CD4-positive, alpha-beta T cell treated with Interleukin-2 at 100 ng/mL for 4 hours (primary cell): ENCODE measurements at places on chromosomes 5 and 9.

- DNase-seq = no peak
Observed at GRCh38 chr5:134409321-134409720, 2.4 kb downstream of the CDKN2AIPNL start.

GRCh38 chr5:122442938-122443337, 130.9 kb downstream of the SNCAIP start:
- DNase-seq = no peak

DNA sequence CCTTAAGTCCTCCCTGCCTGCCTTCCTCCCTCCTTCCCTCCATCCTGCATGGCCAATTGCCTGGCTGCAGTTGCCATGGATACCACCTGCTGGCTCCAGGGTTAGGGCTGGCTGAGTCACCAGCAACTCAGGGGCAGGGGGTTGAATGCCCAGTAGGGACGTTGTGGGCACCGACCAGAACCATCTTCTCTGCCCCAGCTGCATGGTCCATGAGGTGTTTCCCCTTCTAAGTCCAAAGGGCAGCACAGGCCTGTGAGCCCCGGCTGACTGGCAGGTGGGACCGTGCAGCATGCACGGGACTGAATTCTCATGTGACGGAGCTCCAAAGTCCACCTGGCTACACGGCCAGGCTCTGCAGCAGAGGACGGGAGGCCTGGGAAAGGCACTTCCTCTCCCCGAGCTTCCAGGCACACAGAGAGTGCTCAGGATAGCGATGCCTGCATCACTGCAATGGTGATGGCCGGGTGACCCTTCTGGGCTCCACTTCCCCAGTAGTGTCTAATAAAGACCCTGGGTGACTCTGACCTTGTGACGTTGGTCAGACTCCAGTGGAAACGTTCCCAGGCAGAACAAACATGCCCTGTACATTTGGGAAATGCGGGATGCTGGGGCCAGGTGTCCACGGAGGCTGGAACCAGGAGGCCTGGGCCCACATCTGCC, 5.7 kb downstream of the ASS1 start:
- no peak for DNase-seq

GRCh38 chr5:38651806-38652205, 95.4 kb upstream of the LIFR start:
- DNase-seq = no peak

GRCh38 chr9:4211032-4211725, 88.7 kb downstream of the GLIS3 start:
- no peak for DNase-seq

GRCh38 chr5:143533475-143533874, 130.0 kb upstream of the NR3C1 start:
- DNase-seq = no peak

DNA sequence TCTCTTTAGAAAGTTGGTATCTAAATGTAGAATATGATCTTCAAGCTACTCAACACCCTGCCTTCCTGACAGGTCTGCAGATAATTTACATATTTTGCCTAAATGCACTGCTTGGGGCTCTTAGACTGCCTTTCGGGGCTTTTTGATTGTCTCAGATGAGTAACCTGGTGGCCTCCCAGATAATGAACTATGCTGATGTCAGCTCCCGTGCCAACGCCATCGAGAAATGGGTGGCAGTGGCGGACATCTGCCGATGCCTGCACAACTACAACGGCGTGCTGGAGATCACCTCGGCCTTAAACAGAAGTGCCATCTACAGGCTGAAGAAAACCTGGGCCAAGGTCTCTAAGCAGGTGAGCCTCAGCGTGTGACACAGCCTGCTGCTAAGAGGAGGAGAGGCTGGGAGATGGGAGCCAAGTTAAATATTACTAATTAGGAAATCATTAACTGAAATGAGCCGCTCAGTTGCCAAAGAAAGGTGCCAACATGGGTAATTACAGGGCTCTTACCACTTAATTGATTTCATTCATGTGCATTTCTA, 20.8 kb upstream of the CKMT2 start:
- DNase-seq = no peak
